ENCODE measurements at places on chromosomes 16 and 17.

DNA sequence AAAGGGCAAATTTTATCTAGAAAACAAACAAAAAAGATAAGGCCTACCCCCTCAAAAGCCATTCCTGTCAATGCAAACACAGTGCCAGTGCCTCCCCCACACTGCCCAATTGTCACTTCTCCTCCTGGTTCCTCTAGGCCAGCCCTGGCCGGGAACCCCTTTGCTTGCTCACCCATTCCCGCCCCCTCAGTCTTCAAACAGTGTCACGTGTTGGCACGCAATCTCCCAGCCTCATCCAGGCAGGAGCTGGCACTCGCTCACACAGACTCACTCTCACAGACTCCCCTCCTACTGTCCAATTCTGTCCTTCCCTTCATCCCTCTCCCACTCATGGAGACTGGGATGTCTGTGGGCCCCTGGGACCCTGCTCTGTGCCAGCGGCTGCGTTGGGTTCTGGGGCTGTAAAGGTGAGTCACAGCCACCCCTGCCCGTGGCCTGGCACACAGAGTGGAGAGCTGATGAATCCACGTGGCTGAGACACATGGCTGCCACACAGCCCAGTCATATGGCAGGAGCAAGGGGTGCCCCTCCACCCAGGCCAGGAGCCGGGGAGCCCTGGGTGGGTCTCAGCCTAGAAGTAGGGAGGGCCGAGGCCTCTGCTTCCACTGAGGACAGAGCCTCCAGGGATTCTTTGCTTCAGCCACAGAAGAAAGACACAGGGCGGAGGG, 54.8 kb downstream of the VAC14 start:
- no peak for DNase-seq

DNA sequence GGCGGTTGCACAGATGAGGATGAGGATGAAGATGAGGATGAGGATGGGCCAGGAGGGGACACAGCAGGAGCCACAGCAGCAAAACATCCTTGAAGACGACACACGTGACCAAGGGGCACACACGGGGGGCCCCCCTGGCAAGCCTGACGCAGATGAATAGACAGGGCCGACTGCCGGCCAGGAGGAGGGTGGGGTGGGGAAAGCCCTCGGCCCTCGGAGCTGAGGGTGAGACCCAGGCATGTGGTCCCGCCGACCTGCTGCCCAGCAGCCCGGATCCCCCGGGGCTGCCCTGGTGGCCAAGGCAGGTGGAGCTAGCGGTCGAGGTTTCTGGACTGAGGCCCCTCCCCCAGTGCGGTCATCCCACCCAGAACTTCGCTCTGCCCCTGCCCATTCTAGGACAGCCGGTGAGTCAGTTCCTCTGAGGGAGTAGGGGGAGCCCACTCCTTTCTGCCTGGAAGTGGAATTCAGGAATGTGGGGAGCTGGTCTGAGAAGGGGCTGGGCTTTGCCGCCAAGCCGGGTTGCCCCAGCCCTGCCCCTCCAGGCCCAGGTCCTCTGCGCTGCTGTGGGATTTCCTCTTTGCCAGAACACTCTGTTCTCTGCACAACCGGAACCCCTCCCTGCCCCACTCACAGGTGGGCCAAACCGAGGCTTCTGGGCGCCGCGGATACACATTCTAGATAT, 9.9 kb downstream of the CYGB start:
- DNase-seq = peak; percentile 43

GRCh38 chr17:53736516-53737240, 86.0 kb upstream of the KIF2B start:
- no peak for DNase-seq

DNA sequence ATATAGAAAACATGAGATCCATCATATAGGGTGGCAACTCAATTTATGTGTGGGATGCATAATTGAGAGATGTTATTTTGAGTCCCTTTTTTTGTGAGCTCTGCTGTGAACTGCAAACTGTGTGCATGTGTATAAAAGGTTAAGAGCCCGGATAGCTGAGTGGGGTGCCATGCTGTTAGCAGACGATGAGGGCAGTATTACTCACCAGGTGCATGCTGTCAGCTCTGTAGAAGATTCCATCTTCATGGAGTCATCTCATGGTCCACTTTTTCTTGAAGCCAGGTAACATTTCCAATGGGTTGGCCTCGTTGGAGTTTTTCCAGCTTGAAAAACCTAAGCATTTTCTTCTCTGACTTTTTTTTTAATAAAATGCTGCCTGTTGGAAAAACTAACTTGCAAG, 43.0 kb upstream of the RHBDL3 start:
- no peak for DNase-seq
